CD8-positive, alpha-beta T cell (primary cell): ENCODE measurements at places on chromosomes 4 and X.

- no peak for DNase-seq
These were observed 47.9 kb upstream of the SMARCAD1 start for GRCh38 chr4:94159790-94160189.

DNA sequence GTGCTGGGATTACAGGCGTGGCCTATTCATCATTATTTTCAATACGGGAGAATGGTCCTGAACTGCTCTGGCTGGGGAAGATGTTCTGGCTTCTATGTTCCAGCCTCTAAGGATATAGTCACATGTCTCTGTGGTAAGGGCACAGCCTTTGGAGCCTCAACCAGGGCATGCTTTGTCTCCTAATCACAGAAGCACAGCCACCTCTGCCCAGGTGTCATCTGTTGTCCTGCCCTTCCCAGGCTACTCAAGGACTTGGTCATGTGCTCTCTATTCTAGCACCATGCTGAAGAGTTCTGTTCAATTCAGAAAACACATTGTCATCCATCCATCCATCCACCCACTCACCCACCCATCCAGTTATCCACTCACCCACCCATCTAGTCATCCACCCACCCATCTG, 29.5 kb downstream of the ASMTL start:
- no peak for DNase-seq

DNA sequence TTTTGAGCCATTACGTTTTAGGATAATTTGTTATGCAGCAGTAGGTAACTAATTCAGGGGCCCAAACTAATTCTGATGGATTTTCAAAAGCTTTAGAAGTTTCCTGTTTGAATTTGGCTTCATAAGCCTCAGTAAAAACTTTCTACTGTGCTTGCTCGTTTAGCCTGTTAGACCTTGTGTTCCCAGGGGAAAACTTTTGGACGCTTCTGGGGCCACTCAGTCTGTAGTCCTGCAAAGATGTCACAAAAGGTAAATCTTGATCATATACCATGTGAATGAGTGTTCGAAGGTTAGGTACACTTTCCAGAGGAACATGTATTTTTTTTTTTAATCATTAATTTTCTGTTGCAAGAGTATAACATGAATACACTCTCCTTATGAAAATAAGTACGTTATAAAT, 70.7 kb downstream of the SUPT20HL2 start:
- no peak for DNase-seq

DNA sequence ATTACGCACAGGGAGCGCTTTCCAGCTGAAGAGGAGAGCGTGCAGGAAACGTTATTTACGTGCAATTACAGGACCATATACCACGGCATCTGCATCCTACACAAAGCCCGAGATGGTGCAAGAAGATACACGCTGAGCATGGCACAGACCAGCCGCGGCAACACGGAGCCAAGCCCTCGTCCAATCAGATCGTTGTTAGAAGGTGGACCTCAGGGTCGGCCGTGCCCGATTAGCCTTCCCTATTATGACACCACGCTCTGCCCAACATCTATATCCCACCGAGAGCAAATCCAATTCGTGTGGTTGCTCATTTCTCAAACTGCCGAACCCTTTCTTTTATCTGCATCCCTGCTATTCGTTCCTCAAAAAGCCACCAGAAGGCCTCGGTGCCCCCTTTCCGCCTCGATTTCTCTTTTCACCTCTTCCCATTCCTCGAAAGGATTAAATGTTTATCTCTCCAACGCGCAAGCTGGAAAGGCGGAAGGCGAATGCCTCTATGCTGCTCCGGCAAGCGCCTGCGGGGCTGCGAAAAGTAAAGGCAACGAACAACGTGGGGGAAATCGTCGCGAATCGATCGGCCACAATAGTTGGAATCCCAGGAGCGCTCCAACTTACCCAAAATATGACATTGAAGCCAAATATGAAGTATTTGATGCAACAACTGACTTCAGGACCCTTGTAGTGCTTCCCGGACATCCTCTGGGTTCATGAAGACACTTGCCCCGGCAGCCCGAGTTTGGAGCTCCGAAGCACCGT, 702 bp downstream of the TSPAN5 start:
- peak; percentile 40 for DNase-seq

DNA sequence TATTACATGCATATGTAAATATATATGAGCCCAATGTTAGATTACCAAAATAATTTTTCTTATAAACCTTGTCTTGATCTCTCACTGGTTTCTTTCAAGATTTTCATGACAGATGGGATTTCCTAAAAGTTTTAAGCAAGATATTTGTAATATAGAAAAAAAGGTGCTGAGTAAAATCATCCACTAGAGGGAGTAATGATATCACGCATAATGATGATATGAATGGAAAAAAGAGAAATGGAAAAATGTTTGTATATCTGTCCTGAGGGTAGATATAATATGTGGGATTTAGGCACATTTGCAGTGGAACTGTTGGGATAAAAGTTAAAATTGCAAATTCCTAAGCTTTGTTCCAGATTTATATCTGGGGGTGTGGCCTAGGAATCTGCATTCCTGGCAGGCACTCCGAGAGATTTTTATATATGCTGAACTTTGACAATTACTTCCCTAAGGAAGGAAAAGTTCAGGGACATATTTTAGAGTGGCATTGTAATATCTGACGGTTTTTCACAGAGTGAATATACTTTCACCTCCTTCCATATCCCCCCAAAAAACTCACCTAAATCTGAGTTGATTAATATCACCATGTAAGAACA, 60.5 kb downstream of the TMA16 start:
- no peak for DNase-seq

DNA sequence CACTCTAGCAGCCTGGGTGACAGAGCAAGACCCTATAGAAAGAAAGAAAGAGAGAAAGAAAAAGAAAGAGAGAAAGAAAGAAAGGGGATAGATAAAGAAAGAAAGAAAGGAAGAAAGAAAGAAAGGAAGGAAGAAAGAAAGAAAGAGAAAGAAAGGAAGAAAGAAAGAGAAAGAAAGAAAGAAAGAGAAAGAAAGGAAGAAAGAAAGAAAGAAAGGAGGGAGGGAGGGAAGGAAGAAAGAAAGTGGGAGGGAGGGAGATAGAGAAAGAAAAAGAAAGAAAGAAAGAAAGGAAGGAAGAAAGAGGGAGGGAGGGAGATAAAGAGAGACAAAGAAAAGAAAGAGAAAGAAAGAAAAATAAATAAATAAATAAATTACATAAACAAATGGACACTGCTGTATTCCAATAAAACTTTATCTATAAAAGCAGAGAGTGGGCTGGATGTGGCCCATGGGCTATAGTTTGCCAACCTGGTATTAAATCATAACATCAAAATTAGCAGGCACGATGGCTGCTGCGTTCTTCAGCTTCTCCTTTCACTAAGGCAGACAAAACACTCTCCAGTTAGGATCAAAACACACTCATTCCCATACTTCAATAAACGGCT, 165.0 kb downstream of the ZNF674 start:
- no peak for DNase-seq

DNA sequence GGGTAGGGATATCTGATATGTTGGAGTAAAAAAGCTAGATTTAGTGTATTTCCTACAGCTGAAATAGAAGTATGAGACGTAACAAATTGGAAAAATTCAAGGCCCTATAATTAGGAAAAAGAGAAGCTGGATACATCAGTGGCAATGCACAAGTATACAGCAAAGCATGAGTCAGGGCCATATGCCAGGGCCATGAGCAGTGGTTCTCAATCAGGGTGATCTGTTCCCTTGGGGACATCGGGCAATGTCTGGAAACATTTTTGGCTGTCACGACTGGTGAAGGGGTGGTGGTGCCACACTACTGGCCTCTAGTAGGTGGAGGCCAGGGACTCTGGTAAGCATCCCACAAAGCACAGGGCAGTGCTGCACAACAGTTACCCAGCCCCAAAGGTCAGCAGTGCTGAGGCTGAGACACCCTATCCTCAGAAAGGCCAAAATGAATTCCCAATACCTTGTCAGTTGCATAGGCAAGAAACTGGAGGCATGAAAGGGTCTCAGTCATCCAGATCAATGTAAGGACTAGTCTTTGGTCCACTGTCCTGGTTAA, 36.8 kb upstream of the NAP1L5 start:
- no peak for DNase-seq

- no peak for DNase-seq
These were observed 10.9 kb downstream of the MTMR1 start for GRCh38 chrX:150704030-150704613.

DNA sequence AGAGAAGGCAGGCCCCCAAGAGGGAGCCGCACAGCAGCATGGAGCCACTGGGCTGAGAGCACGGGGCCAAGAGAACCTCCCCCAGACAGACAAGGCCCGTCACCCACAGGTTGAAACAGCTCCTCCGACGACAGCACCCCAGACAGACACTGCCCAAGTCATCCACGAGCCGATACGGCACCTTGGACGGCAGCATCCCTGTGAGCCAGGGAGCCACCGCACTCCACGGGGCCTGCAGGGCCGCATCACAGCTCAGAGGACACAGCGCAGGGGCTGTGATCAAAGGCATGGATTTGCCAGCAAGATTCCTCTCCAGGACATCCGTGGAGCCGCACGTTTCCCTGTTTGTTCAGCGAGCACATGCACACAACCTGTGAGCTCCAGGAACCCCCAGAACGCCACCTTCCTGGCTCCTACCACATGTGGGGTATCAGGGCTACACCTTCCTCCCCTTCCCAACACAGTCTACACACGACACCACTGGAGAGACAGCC, 3.9 kb downstream of the CTBP1 start:
- no peak for DNase-seq
